CD4-positive, alpha-beta T cell treated with Interleukin-21 for 1 hour (primary cell): ENCODE measurements at places on chromosomes 3 and 15.

DNA sequence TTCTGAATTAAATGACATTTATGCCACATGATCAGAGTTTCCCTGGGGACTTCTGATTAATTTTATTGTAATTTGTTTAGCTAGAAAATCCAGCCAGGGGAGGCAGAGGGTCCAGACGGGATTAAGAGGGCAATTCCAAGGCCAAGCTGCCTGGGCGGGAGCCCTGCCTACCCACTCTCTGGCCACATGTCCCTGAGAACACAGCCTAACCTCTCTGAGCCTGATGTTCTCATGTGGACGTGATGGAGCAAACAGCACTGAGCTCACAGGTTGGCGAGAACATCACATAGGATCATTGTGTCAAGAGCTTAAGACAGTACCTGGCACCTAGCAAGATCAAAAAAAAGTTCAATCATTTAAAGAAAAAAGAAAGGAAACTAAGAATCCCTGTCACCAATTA is 1.0 kb downstream of the LRRC2 start:
- DNase-seq, result no peak

DNA sequence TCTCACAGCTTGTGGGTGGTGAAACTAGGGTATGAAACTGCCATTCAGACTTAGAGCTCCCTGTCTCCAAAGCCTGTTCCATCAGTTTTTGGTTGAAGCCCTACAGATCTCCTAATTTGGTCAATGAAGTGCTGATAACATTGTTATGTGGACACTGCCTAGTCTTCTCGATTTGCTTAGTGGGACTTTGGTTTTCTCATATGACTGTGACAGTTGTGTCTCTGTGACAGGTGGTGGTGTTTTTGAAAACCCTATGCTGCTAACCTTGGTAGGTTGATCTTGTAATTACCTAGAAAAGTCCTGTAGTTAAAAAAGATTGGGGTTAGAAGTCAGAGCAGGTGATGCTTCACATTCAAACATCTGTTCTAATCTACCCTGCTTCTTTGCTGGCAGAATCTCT is 9.2 kb downstream of the PPM1L start:
- no peak for DNase-seq

GRCh38 chr3:150797155-150797554 is 34.2 kb upstream of the SIAH2 start:
- no peak for DNase-seq

DNA sequence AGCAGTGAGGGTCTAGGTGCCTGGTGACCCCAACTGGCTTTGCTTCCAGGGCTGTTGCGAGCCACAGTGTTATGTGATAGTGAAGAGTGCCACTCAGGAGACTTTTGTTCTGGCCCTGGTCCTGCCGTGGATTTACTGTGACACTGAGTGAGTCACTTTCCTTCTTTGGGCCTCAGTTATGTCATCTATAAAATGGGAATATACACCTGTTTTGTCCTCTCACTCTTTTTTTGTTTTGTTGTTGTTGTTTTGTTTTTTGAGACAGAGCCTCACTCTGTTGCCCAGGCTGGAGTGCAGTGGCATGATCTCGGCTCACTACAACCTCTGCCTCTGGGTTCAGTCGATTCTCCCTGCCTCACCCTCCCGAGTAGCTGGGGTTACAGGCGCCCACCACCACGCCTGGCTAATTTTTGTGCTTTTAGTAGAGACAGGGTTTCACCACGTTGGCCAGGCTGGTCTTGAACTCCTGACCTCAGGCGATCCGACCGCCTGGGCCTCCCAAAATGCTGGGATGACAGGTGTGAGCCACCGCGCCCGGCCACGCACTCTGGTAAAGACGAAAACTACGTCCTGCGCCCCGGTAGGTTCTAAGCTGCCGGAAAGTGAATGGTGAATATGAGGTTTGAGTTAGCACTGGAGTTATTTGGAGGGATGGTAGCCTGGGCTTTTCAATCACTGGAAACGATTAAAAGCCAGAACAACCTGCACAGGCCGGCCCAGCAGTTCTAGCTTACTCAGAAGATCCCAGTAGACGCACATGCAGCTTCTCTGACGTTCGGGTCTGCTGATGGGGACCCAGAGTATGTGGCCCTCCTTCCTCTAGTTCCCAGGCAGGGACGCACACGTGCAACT is 46.6 kb downstream of the BDH1 start:
- DNase-seq, result no peak

DNA sequence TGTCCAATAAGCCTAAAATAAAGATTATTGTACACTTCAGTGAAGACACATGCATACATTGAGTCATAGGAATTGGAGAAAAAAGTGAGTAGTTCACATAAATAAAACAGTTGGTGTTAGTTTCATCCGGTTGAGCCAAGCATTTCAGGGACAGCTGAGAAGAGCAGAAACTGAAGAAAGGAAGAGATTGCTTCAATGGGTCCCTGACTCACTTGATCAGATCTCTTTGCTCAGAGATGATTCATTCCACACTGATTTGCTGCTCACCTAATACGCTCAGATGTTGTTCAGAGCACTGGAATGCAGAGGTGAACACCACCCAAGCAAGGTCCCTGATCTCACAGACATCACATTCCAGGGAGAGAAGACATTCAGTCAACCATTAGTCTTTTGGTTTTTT is 93.7 kb downstream of the RAD18 start:
- no peak for DNase-seq

DNA sequence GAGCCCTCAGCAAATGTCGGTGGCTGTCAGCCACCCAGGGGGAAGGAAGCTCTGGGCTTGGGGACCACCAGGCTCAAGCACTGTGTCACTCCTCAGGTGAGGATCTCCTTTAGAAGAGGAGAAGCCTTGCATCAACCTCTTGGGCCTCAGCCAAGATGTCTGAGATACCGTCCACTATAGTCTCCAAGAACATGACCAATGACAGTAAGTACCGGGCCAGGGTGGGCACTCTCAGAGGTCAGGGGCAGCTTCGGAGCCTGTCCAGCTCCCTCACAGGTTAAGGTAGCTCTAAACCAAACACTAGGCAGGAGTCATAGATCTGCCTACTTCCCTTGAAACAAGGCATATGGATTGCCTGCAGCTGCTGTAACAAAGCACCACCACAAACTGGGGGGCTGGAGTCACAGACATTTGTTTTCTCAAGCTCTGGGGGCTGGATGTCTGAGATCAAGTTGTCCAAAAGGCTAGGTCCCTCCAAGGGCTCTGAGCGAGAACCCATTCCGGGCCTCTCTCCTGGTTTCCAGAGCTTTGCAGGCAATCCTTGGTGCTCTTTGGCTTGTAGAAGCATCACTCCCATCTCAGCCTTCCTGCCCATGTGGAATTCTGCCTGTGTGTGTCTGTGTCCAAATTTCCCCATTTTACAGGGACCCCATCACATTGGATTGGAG is 1.3 kb downstream of the CFAP100 start:
- no peak for DNase-seq

- DNase-seq, result no peak
Measured at GRCh38 chr3:47410417-47410720, 29.5 kb downstream of the PTPN23 start.

DNA sequence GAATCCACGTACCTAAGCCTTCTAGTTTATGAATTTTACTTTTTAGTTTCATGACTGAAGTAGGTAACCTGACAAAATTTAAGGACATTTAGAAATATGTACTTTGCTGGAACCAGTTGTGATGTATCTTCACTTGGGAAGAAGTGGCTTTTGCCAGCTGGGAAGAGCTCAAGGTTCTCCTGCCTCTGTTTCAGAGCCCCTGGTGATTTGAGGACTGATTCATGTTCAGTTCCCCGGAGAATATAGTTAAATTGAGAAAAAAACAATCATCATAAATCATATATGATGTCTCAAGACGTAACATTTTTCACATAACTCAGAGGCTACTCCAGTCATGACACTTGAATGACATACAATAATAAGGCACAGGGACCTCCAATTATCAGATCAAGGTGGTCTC is 473.4 kb downstream of the EPHA3 start:
- no peak for DNase-seq

DNA sequence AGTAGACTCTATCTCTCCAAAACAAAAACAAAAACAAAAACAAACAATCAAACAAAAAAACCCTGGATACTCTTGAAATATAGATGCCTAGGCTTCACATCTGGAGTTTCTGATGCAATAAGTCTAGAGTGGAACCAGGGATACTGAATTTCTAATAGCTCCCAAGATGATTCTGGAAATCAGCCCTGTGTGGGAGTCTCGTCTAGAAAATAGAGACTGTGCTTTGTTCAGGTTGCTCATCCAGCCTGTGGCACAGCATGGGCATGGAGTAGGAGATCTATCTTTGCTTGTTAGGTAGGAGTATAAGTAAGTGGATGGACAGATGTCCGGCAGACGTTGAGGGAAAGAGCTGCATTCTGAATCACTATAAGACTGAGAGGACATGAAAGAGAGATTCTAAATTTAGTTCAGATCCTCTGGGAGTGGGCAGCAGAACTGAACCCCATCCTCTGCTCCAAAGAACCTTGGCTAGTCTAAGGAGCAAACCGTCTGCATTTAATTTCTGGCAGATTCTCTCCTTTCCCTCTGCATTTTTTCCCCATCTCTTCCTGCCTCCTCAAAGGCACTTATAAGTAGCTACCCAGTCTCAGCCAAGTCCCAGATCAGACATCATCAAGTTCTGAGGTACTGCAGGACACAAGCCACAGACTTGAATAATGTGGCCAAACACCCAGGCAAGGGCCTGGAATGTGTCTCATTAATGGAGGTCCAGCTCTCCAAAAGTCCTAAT is 92.6 kb upstream of the STRIT1 start:
- no peak for DNase-seq

DNA sequence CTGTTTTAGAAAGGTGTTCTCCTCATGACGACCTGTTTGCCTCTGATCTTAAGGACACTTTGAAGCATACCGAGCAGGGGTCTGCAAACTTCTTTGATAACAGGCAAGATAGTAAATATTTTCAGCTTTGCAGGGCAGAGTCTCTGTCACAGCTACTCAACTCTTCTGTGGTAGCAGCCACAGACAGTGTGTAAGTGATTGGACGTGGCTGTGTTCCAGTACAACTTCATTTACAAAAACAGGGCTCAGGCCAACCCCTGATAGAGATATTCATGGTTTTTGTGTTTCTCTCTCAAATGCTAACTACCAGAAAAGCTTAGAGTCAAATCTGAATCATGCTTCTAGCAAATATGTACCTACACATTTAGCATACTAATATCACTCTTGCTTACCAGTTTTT is 51.5 kb downstream of the TGFBR2 start:
- peak; percentile 44 for DNase-seq

DNA sequence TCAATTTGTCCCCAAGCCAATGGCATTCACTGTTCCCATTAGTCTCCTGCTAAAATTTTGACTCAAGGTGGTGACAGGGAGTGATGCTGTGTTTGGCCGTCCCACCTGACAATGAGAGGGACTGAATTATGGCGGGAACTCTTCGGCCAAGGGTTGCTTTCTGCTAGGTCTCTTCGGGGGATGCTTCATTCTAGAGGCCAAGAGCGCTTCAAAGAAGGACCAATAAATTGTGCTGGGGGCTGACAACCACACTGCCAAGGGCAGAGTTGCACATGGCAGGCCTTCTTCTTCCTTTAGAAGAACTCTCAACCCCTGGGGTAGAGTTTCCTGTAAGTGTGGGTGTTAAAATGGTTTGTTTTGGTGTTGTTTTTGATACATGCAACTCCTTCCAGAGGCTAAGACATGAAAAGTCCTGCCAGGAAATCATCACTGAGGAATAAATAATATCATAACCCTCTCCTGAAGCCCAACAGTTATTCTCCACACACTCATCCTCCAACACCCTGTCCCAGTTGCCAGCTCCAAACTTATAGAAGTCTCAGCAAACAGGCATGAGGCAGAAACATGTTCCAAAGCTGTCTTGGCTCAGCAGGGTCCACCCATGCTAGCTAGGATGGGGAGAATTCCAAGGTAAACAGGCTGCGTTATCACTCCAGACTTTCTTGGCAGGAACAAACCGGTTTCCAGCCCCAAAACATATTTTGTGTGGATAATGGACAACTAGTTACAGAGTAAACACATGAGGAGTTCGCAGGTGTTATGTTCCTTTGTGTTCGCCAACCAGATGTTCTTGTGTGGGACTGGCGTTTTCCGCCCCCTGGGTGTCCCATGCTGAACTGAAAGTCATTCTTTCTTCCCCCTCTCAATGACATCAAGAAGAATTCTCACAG is 396.7 kb upstream of the RGMA start:
- no peak for DNase-seq
